ENCODE measurements at places on chromosomes 4 and X.

DNA sequence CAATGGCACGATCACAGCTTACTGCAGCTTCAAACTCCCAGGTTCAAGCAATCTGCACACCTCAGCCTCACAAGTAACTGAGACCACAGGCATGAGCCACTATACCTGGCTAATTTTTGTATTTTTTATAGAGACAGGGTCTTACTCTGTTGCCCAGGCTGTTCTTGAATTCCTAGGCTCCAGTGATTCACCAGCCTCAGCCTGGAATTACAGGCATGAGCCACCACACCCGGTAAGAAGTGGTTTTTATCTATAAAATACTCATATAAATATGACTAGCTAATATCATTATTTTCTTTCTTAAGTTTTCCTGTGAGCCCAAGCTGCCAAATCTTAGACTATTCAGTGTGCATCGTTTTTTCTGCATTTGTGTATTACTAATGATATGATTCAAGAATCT, 4.4 kb downstream of the SCFD2 start:
- DNase-seq = no peak

DNA sequence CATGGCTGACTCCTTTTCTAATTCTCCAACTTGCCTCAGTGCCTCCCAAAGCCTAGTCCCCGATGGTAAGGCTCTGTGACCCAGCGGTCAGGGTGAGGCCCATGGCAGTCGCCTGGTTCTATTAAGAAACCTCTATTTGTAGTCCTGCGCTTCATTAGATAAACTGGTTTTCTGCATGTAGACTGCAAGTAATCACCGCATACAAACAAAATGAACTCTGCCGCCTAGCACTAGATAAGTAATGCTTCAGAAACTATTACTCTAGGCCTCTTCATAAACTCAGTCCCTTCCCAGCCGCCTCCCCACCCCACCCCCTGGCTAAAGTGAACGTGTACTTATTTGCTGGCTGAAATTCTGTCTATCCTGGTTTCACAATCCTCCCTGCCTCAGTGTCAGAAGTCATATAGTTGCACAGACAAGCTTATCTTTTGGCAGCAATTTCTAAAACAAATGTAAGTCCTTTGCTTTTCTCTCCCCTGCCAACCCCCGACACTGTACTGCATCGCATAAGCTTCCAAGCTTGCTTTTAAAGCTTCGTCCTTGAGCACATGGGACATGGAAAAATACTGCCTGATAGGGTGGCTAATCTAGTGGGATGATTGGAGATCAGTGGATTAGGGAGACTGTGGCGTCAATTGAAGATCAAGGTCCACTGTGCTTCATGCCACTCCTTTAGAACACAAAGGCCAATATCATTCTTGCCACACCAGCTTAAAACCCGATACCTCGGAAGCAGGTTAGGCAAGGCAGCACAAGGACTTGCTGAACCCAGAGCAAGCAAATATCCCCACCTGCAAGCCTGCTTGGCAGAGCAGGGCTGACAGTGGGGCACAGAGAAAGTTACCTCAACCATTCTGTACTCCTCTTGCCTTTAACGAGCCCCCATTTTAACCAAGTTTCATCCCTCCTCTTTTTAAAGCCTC, 125.8 kb downstream of the IRF2 start:
- peak; percentile 55 for DNase-seq

DNA sequence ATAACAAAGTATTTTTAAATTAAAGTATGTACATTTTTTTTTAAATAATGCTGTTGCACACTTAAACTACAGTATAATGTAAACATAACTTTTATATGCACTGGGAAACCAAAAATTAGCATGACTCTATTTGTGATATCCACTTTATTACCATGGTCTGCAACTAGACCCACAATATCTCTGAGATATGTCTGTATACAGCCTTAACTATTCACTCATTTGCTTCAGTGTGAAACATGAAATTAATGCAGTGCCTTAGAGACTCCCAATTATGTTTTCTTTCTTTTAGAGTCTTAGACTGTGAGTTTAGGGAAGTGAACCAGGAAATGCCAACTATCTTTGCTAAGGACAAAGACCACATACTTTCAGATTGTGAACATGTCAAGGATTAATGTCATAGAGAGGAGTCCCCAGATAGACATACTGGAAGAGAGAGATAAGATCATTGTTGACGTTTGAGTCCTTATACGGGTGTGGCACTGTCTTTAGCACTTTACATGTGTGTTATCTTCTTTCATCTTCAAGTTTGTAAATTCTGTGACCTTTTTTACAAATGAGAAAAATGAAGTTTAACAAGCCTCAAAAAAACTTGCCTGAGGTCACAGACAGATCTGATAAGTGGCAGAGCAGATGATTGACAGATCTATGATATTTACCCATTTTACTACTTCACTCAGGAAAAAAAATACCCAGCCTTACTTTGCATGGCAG, 23.2 kb downstream of the CXorf58 start:
- DNase-seq = no peak

- DNase-seq = no peak
Measured at GRCh38 chrX:131571348-131571747, 27.5 kb downstream of the OR13H1 start.

DNA sequence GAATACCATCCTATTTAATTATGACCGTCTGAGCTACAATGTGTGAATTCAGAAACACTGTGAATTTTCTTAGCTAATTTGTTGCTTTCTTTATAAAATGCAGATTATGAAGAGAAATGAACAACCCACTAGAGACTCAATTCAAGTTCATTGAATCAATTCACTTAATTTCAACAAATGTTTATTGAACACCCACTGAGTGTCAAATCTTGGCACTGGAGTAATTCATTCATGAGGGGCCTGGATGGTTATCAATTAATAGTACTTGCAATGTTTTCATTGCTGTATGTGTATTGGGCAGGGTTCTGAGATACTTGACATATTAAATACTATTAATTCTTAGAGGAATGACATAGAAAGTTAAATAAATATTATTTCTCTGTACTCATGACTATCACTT, 789.4 kb downstream of the STPG2 start:
- no peak for DNase-seq

GRCh38 chrX:31314921-31315320, 243.1 kb upstream of the FTHL17 start:
- no peak for DNase-seq

- DNase-seq = no peak
Measured at GRCh38 chr4:1900624-1901023, 29.4 kb downstream of the NSD2 start.

DNA sequence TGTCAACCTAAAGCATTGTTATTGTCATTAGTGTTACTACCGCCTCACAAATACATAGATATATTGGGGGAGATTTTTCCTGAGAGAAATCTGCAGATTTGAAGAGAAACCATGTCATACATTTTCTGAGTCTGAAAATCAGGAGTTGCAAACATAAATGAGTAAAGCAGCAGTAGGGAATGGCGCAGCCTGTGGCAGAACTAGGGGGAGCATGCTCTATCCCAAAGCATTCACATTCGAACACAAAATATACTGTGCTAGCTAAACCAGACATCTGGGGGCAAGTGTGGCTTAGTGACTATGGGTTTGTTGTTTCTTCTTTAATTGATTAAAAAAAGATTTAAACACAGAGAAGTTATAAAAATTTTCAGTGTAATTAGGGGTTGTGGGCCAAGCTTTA, 83.2 kb downstream of the CPE start:
- DNase-seq = no peak

GRCh38 chr4:168739886-168740285, 243.0 kb downstream of the PALLD start:
- DNase-seq = no peak

DNA sequence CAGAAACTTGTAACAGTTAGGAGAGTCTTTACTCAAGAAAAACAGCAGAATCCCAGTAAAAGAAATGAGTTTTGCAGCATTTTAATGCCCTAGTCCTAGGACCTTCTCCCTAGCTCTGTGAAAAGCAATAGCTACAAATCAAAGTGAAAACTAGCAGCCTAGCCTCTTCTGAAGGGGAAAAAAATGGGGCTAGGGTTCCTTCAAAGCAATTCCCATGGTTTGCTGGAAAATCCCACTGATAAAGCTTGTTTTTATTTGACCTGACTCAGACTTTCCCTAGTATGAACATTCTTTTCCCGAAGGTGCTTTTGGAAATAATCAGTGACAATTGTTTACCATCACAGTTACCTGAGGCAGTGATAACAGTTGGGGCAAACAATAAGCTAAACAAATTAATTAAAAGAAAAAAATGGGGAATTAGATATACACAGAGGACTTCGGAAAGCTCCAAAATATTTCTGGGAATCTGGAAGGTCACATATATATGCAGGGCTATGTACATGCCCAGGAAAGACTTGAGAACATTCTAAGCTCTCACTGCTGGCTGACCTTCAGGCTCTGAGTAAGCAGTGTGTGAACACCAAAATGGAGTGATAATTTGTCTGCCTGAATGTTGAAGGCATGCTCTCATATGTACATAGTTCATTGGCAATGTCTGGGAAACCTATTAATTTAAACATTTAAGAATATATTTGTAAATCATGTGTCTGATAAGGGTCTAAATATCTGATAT, 285.9 kb downstream of the KCTD8 start:
- DNase-seq = no peak

GRCh38 chrX:16695079-16695676, 17.3 kb downstream of the CTPS2 start:
- DNase-seq = peak; percentile 52

DNA sequence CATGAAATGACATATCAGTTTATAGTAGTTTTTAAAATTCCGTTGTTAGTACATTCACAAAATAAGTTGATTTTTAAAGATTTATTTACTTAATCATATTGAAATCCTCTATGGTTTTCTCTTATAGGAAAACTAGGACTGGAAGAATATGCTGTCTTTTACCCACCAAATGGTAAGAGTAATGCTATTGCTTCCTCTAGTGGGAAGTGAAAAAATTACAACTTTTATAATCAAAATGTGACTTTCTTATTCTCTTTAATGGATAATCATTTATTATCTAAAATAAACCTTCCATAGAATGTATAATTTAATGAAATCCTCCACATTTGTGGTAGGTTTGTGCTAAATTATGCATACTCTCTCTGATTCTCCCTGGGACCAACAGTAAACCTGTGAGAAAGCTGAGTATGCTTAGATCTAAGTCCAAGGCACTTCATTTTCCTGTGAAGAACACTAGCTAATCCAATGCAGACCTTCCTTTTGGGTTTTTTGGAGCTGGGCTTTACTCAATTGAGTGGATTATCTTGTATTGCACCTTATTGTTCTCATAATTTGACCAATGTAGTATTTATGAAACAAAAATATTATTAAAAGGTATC, 136.2 kb downstream of the TBC1D19 start:
- DNase-seq = no peak
